Anterior cingulate cortex (tissue), 58 donors: ENCODE measurements at places on chromosomes 5 and 9.

DNA sequence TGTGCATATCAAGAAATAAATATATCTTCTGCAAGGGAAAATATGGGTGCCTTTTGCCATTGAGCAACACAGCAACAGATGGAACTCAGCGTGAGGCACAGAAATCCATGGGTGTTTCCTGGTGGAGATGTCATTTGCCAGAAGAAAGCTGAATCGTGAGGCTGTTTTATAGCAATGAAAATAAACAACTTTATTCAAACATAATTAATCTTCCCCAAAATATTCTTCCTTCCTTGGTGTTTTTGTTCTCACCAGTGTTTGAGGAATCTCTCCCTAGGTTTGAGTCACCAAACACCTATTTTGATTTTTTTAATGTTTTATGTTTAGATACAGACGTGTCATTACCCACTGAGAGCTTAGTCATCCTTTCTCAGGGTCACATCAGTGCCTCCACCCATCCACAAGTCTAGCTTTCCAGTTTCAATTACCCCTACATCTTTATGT, 65.8 kb upstream of the PAPPA start:
- no peak for DNase-seq

GRCh38 chr5:158050421-158050820, 191.5 kb upstream of the CLINT1 start:
- no peak for DNase-seq

DNA sequence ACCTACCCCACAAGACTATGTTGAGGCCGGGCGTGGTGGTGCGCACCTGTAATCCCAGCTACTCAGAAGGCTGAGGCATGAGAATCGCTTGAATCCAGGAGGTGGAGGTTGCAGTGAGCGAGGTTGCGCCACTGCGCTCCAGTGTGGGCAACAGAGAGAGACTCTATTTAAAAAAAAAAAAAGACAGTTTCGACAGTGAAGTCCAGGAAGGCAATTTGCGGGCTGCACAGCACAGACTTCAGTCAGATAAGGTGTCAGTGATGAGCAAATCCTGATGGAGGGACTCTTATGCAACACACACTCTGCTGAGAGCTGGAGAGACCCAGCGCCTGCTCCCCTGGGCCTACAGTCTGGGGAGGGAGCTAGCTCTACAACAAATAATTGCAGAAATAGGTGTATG, 14.2 kb downstream of the CCNJL start:
- no peak for DNase-seq

DNA sequence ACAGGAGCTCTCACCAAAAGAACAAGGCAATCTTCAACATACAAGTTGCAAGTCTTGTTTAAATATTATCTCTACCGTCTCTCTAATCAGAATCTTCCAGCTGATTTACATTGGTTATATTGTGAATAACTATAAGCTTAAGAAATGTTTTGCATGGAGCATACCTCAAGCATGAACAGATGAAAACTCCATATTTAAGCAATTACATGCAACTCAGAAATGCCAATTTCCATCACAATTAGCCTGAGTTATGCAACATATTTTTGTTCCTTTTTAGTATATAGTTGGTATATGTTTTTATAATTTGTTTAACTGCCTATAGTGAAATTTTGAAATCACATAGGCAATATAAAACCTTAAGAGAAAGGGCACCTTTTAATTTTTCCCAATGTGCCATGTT, 142.5 kb downstream of the DENND1A start:
- no peak for DNase-seq

- no peak for DNase-seq
Observed at GRCh38 chr5:1636981-1637638, 113.3 kb upstream of the LPCAT1 start.

- DNase-seq = peak; percentile 24
Observed at GRCh38 chr9:14306672-14307660, 7.0 kb downstream of the NFIB start.

- no peak for DNase-seq
Observed at GRCh38 chr5:119021149-119021732, 32.9 kb upstream of the DTWD2 start.

- no peak for DNase-seq
Observed at GRCh38 chr5:60206234-60206633, 312.7 kb upstream of the PDE4D start.

DNA sequence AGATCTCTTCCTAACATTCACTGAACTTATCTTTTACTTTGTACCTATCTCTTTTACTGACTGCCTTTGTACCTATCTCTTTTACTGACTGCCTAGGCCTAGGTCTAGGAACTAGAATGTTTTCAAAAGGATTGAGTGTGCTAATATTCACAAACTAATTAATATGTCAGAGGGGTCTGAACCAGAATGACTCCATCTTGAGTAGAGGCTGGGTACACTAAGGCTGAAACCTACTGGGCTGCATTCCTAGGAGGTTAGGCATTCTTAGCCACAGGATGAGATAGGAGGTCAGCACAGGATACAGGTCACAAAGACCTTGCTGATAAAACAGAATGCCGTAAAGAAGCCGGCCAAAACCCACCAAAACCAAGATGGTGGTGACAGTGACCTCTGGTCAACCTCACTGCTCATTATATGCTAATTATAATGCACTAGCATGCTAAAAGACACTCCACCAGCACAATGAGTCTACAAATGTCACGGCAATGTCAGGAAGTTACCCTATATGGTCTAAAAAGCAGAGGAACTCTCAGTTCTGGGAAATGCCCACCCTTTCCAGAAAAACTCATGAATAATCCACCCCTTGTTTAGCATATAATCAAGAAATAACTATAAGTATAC, 2.5 kb upstream of the RHOBTB3 start:
- no peak for DNase-seq

DNA sequence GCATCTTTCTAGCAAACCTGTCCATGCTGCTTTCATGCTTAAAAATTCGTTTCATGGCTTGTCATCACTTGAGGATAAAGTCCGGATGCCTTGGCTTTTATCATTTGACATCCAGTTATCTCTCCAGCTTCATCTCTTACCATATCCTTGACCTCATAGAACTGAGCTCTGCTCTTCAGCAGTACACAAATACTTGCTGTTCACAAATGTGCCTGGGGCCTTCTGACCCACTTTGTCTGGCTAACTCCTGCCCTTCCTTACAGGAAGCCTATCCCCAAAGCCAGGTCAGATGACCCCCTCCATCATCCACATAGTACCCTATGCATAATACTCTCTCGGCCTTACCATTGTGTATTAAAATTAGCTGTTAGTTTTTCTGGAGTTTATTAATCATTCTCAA, 249.1 kb downstream of the SAXO1 start:
- no peak for DNase-seq

DNA sequence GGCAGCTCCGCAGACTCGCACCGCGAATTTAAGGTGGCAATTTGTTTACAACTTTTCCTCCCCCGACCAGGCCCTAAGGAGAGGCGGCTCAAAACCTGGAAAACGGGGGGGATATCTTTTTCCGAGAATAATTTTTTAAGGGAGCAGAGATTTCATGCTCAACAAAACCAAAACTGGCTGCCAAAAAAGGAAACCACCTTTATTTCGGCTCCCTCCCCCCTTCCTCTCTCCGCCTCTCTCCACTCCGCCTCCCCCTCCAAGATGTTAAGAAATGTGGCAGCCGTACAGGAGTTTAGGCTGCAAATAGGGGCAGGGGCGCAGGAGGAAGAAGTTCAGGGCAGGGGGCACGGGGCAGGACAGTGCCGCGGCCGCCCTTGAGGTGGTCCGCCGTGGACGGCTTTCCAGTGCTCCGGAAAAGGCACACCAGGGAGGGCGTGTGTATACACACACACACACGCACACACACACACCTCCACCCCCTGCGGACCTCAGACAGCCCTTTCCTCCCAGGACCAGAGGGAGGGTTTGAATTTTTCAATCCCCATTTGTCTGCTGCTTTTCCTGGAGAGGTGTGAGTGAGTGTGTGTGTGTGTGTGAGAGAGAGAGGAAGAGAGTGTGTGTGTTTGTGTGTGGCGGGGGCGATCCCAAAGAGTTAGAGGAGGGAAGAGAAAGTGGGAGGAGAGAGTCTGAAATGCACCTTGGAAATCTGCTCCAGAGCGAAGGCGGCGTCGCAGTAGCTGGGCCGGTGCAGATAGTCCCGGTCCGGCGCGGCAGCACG, 9.1 kb downstream of the PTCH1 start:
- peak; percentile 81 for DNase-seq

GRCh38 chr9:129416821-129417539, 203.9 kb downstream of the C9orf50 start:
- DNase-seq = no peak

DNA sequence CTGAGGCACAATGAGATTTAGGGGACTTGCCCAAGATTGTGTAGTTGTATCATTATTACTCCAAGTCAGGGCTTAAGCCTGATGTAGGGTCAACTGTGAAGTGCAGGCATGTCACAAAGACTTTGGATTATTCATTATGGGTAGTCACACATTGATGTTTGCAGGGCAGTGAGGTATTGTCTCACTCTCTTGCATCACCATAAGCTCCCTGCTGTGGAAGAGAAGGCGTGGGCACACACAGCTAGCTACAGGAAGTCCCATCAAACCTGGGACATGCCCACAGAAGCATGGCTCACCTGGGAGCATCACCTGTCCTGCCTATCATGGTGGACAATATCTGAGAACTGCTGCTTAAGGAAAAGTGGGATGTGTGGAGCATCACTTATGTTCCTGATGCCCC, 42.1 kb downstream of the TMOD1 start:
- no peak for DNase-seq

DNA sequence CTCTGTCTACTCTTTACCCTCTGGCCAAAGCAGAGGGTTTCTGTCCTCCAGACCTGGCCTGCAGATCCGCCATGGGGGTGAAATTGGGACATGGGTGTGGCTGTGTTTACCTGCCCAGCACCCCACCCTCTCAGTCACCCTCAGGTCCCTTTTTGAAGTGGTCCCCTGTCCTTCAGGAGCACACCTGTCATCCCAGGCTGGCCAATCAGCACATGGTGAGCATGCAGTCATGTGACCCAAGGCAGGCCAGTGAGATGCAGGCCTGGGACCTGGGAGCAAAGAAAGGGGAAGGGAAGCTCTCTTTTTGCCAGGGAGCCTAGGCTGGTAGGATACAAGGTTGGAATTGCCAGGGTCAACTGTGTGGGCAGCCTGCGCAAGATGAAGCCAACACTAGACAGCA, 28.3 kb upstream of the IER5L start:
- DNase-seq = no peak

GRCh38 chr9:78934880-78935279, 636.9 kb upstream of the TLE4 start:
- no peak for DNase-seq

- DNase-seq = no peak
Observed at GRCh38 chr9:16449076-16449730, 421.3 kb downstream of the BNC2 start.

GRCh38 chr9:130500340-130501180, 55.8 kb downstream of the ASS1 start:
- no peak for DNase-seq

- DNase-seq = no peak
Observed at GRCh38 chr9:89143266-89143665, 35.4 kb downstream of the SHC3 start.

DNA sequence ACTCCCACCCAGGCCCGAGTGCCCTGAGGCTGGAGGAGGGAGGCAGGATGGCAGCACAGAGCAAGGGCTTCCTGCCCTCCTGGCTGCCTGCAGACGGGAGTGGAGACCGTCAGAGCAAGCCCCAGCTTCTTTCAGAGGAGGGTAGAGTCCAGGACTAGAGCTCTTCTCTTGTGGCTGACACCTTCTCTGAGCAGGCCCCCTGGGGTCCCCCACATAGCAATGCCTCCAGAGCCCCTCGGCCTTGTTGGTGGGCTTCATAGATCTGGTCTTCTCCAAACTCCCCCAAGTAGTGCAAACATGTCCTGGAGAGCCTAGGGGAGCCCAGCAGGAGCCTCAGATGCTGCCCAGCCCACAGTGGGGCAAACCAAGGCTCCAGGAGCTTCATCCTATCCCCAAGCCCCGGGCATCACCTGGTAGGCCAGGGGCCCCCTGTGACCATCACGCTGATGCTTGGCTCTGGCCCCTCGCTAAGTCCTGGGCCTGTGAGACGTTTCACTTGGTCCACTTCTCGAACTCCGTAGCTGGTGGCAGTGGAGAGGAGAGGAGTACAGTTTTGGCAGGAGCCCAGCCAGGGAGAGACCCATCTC, 2.0 kb downstream of the MZB1 start:
- no peak for DNase-seq

DNA sequence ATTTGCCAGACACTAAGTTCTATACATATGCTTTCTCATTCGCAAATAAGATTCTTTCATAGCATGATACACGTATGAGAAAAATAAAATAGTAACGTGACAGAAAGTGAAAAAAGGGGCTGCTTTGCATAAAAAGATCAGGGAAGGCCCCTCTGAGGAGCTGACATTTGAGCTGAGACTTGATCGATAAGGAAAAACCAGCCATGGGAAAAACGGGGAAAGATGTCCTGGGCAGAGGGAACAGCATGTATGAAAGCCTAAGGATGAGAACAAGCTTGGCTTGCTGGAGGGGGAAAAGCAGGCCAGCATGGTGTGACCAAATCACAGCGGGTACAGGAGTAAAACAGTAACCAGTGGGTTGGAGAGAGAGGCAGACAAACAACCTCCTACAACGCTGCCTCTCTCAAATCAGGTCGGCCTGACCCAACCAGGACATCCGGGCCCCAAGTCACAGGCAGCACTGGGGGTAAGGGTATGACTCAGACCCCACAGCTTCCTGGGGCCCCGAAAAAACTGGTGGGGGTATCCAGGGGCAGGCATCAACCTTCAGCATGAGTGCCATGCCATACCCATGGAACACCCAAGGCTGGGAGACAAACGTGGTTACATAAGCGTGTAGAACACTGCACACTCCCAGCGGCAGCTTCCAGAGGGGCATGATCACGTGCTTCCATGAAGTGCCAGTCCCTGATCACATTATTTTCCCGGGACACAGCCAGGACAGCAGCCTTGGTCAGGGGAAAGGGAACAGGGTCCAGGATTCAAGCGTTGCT, 2.2 kb downstream of the TNIP1 start:
- no peak for DNase-seq

DNA sequence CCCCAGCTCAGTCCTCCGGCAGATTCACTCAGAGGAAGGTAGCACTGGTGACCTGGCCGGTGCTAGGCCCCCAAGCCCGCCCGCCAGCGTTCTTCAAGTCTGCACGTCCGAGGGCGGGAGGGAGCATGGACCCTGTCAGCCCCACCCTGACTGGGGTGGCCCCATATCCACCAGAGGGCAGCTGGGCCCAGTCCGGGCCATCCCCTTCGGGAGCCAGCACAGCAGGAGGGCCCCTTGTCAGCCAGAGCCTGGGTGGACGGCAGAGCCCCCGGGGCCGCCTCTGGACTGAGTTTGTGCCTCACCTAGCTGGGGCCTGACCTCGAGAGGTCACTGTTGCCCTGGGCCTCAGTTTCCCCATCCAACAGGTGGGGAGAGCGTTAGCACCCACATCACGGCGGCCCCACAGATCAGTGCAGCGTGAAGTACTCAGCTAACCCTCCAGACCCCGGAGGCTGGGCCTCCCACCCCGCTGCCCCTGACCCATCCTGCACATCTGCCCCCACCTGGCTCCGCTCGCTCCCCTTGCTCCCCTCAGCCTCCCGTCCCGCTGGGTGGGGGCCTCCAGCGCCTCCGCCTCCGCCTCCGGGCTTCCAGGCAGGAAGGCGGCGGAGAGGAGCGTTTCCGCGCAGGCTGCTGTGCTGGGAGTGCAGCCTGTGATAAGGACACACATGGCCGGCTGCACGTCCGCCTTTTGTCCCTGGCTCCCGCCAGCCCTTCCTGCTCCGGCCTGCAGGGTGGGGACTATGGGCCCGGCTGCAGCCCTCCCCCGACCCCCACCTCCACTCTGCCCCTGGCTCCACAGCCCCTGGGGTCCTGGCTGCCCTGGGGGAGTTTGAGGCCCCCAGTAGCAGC, 16.6 kb upstream of the EGFL7 start:
- DNase-seq = no peak

- no peak for DNase-seq
Observed at GRCh38 chr5:168879331-168879730, 300.2 kb upstream of the PANK3 start.
